ENCODE measurements at places on chromosomes 11 and 22.

DNA sequence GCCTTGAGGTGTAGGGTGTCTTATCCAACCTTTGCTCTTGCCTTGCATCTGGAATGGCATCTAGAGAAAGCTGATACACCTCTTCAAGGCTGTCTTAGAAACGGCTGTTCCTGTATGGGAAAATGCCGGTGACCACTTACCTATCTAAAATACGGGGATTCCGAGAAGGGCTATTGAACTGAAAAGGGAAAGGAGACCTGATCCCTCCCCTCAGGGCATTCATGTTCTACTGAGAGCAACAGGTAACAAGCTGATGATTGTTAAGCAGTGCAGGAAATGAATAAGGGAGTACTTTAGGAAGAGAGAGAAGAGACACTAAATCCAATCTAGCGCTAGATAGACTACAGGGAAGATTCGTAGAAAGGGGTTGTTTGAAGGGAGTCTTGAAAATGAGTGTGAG, 1388.1 kb downstream of the FAM181B start:
- no peak for DNase-seq

GRCh38 chr11:821512-822371, 3.0 kb downstream of the PNPLA2 start:
- no peak for DNase-seq

GRCh38 chr22:27105142-27106025, 448.0 kb downstream of the MIAT start:
- DNase-seq, result no peak

- no peak for DNase-seq
Measured at GRCh38 chr11:16080688-16081381, 275.5 kb downstream of the SOX6 start.

DNA sequence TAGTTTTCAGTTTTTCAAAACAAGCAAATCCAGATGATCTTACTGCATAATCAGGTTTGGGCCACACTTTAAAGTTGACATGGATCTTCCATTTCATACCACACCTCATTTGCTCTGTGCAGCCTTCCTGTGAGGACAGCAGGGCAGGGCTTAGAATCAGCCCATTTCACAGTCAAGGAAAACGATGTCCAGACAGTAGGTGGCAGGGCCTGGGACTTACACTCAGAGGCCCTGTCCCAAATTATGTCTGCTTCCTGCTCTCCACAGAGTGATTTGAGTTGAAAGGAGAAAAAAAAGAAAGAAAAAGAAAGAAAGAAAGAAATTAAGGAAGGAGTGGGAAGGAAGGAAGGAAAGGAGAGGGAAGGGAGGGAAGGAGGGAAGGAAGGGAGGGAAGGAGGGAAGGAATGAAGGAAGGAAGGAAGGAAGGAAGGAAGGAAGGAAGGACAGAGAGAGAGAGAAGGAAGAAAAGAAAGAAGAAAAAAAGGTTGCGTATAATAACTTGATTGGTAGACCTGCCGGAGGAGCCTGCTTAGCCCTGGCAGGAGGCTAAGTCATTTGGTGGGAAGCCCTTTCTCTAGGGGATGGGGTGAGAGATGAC, 23.6 kb downstream of the TSKU start:
- no peak for DNase-seq

Data from Panc1 (cell line).